GM12892 (cell line): ENCODE measurements at places on chromosomes 1 and 21.

- no peak for DNase-seq
Observed at GRCh38 chr1:179824265-179824664, 53.3 kb downstream of the TOR1AIP2 start.

DNA sequence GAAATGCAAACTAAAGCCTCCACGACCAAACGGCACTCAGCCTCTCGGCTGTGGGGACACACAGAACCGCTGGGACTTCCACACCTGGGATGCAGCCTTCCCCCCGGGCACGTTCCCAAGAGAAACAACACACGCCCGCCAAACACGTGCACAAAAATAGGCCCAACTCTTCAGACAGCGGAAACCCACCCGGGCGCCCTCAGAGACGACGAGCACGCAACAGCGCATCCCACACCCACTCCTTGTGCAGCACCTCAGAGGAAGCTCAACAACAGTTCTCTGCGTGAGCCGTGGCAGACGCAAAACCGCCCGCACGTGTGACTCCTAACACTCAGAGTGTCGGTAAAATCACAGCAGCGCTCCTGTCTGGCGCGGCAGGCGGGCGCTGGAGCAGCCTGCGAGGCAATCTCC is 5.3 kb downstream of the C1orf159 start:
- no peak for DNase-seq

DNA sequence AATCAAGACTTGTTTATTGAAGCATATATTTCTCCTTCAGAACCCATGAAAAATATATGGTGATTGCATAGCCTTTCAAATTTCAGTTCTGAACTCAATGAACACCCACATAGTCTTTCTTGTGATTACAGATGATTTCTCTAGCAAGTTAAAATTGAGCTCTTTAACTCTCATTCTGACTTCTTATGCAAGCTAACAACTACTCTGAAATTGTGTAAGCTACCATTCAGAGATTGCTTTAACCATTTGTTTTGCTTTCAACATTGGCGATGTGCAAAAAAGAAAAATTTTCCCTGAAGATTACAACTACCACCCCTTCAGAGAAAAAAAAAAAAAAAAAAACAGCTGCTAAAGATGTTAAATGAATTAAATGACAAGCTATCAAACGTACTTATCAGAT is 193.9 kb downstream of the DAB1 start:
- DNase-seq: no peak

DNA sequence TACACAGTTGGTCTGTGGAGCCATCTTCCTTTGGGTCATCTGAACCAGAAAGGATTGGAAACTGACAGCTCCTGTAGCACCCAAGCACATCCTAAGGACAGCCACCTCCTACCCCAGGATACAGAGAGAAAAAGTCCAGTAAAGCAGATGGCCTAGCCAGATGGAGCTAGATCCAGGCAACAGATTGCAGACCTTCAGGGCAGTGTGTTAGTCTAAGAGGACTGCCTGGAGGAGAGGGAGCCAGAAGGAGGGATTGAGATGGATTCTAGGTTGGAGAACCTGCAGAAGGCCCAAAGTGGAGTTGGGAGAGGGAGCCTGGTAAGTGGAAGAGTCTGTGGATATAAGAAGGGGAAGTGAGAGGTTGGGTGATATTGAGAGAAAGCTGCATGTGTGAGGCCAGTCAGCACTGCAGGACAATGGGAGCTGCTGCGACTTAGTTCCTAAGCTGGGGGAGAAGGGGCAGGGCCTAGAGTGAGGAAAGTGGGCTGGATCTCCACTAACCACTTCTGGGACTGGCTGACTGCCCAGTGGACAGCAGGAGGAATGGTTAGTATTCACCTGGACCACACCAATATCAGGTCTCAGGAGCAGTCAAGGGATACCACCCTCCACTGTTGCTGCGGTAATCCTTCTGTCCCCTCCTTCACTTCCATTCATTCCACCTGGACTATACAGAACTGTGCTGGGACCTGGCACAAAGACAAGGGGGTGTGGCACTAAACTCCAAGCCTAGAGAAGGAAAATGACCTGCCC is 13.4 kb downstream of the BCAN start:
- no peak for DNase-seq

DNA sequence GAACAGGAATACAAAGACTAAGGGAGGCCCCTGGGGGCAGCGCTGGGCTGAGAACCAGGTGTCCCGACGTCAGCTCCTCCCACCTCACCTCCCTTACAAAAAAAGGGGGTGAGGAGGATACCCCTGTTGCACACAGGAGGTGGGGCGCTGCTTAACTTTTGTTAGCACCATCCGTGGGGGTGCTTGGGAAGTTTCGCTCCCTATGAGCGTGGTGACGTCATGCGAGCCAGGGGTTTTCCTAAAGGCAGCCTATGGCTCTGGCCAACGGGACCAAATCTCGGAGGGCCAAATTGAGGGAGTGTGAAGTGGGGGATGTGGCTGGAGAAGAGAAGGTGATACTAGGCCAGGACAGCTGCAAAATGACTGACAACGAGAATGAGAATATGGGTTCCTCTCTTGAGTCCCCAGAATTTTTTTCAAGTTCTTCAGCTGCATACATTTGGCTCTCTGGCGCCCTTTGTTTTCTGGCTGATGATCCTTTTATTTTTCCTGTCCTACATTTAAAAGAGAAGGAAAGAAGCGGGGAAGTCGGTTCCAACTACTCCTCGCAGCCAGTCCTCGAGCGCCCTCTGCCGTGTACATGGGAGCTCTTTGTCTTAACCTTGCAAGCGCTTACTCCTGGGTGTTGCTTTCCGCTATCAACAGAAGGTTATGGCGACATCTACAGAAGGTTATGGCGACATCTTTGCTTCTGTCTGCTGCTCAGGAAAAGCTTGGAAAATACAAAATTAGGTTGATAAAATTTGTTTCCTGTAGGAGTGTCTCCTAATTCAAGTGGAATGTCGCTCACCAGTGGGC is 48.0 kb upstream of the ZC3H11B start:
- DNase-seq: peak; percentile 14

DNA sequence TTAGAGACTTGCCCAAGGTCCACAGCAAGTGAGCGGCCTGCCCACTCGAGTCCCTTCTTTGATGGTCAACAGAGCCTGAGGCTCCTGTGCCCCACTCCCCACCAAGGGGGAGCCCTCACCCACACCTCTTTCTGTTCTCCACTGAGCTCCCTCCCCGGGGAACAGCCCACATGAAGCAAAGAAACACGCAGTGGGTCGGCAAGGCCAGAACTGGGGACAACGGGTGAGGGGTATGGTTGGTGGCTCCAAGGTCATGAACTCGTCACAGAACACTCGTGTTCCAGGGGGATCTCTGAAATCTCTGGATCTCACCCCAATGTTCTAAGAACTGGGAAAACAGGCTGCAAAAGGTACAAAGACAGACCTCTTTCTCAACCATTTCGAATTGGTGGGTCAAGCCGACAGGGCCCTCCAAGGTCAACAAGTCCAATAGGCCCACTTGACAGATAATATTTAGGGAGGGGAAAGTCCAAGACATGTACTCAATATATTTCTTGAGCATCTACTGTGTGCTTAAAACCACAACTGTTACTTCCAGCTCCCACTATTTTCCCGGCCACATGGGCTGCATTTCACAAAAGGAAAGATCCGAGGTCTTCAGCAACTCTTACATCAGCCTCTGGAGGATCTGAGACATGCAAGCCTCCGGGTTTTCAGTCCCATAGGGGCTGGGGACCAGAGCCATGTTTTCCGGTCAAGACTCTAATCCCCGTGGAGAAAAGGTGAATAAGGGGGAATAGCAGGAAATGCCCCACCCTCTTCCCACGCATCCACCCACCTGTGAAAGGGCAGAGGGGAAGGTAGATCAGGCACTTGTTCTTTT is 1.1 kb upstream of the RAP1GAP start:
- DNase-seq: no peak

DNA sequence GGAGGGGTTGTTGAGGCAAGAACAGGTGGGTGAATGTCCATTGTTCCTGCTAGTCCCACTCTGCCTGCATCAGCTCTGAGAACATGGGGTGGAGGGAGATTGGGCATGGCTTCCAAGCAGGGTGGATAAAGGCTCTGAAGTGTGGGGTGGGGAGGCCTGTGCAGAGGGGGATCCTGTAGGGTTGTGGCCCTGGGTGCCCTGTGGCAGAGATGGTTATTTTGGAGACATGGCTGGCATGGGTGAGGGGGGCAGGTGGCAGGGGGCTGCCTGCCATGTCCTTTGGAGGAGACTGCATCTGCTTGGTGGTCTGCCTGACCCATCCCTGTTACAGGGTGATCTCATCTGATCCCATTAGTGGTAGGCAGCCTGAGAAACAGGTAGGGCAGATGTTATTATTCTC is 11.2 kb downstream of the MYOG start:
- no peak for DNase-seq

DNA sequence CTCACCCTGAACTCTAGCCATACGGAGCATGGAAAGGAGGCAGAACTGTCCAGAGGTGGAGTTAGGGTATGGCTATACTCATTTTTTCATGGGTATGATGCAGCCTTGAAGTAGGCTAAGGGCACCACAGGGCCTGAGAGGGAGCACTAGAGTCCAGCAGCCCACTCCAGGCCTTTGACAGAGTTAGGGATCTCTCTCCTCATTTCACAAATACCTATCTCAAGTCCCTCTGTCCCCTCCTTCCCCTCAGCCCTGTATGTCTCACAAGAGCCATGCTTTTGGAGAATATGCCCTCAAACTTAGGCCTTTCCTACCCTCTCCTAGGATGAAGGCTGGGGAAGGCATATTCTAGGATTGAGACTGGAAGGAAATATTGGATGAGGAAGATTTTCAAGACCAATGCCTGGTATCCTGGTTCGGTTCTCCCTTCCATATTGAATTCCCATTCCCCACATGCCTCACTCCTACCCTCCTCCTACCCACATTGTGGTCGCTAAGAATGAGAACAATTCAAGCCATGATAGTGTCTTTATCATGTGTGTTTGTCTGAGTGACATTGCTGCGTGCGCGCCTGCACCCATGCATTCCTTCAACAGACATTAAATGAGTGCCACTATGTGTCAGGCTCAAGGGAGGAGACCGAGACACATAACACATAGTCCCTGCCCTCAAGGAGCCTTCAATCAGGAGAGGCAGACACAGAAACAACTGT is 2.6 kb upstream of the NECTIN4 start:
- DNase-seq: no peak

DNA sequence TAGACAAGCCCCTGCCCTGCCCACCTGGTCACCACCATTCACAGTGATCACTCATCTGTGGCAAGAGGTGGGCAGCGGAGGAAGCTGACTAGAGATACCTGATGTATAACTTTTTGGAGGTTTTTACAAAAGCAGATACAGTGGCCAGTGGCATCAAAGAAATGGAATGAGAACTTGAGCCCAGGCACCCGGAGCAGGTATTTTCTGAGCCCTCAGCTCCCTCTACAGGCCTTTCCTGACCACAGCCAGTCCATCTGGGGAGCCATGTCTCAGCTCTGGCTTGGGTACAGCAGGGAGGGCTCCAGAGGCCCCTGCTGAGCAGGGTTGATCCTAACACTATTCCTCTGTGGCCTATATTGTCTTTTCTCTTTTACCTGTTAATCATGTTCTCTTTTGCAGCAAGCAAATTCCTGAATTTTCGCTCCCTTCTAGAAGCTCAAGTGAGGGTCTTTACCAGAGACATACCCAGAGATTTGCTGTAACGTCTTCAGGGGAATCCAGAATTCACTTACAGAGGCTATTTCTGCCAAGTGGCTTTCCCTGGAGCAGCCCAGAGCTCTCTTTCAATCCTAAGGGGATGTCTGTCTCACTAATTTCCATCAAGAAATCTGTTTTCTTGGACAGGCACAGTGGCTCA is 27.3 kb downstream of the GPR157 start:
- peak; percentile 70 for DNase-seq

DNA sequence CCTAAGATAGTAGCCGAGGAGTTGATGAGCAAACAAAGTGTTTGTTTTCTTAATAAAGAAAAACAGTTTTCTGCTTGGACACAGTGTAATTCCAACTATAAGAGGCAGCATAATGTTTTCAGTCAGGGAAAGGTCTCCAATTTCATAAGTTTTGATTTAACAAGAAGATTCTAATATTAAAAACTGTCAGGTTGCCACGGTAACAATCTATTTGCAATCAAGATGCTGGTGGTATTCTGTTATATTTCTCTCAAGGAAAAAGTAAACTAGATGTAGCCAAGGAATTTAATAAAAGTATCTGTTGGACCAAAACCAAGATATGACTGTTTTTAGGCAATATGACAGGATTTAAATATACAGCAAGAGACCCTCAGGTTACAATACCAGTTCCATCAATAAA is 211.7 kb downstream of the SMYD3 start:
- DNase-seq: no peak

GRCh38 chr1:15427280-15427666 is 11.0 kb upstream of the CTRC start:
- DNase-seq: no peak

DNA sequence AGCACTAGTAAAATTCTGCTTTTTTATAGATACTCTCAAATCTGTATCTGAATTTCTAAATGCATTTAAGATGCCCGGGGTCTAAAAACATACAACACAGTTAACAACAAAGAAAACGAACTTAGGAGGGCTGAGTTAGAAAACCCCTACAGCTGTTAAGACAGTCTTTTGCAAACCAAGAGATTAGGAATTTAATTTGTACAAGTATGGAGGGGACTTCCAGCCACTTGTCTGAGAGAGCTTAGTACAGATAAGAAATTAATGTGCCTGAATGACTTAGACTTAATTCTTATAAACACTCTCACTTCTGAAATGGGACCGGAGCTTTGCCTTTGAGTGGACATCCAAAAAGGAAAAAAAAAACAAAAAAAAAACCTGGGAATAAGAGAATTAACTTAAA is 61.6 kb downstream of the SMYD3 start:
- DNase-seq: no peak

DNA sequence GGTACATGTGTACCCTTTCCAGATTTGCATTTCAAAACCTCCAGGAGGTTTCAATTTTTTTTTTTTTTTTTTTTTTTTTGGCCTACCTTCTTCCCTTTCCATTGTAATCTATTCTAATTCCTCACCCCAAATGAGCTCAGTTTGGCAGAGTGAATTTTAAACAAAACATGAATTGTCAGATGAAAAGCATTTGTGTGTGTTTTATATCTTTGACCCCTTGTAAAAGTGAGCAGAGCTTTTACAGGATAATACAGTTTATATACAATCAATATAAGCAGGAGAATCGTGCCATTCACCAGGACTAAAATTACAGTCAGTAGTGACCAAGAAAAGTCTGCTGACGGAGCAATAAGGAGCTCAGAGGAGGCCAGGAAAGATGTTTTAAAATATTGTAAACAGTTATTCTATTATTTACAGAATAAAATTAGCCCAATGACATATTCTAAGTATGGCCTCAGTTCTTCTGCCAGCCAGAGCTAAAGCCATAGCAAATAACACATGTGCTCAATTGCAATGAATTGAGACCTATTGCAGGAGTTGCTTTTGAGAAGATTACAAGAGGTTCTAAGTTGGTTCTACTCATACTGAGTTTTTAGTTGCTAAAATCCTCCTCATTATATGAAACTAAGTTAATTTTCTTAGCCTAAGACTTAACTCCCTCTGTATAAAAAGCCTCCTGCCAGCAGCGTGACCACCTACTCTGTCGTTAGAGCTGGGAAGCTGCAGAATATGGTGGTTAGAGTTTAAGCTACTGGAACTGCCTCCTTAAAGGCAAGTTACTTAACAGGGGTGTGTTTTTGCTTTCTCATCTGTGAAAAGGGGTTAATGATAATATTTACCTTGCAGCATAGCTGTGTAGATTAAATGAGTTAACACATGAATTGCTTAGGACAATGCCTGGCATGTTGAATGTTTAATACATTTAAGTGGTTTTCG is 50.8 kb upstream of the ZNF326 start:
- no peak for DNase-seq
